A549 treated with Mapracorat at 1 μM for 4 hours (cell line): ENCODE measurements at places on chromosomes 12 and 14. TPM values are rescaled to one million over a fixed set of nuclear protein-coding genes. Genes with fewer than 3 reads are reported as not detected.

Gene BDKRB1
- total RNA-seq: 0.30 to 0.68 TPM (median 0.47 TPM) in 5 replicates

Gene GLS2
- total RNA-seq: 0.13 to 0.24 TPM (median 0.16 TPM) in 3 of 5 replicates, not detected in the others

Gene SLC41A2
- total RNA-seq: 16.1 to 23.4 TPM (median 20.8 TPM) in 5 replicates

Gene GPR68
- 0.13 to 0.24 TPM (median 0.13 TPM) in 5 replicates for total RNA-seq

Gene FAM216A
- 18.4 to 21.9 TPM (median 19.3 TPM) in 5 replicates for total RNA-seq

Gene FOXN4
- total RNA-seq: 0.15 to 0.20 TPM in 2 of 5 replicates, not detected in the others

Gene LRP1-AS
- not detected in 5 replicates for total RNA-seq
